ENCODE measurements at places on chromosomes 1 and 21.

DNA sequence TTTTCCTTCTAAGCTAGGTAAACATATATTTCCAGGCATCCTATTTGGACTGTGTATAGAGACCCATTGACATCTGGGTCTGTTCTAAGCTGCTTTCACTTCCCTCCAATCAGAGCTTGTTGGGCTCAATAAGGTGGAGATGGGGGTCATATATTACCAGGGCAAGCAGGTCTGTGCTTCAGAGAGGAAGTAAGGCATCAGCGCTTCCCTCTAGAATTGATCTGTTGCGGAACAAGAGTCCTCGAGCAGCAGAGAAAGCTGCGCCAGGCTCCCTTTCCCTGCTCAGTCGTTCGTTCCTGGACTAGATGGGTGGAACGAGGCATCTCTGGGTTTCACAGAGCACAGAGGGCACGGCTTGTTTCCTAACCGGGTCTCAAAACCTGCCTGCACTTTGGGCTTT lies 63.5 kb downstream of the DISC1 start:
- no peak for DNase-seq

DNA sequence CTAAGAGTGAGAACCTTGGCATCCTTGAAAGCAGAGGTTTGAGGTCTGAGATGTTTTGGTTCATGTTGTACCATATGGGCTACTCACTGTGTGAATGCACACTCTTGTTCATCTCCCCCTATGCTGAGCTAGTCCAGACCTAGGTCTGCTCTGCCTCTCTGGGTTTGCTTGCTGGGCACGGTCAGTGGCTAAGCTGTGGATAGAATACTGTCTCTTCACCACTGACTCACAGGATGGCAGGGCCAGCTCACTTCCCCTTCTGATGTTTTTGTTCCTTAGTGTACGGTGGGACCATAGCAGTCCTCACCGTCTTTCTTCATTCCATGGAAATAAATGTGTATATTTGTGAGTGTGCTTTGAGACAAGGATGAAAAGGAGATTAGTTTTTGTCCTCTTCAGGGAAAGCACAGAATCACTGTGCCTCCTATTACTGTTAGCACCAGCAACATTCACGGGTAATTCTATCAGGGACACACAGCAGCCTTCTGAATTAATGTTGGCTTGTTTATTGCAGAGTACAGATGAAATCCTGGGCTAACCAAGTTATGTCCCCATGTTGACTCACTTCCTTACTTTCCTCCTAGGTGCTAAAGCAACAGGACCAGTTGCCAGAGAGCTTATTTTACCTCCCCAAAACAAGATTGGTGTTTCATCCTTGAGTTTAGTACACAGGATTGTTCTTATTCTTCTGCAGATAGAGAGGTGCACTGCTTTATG lies 56.9 kb upstream of the IVNS1ABP start:
- DNase-seq = no peak

- no peak for DNase-seq
Observed at GRCh38 chr1:16351456-16351993, 755 bp downstream of the FBXO42 start.

DNA sequence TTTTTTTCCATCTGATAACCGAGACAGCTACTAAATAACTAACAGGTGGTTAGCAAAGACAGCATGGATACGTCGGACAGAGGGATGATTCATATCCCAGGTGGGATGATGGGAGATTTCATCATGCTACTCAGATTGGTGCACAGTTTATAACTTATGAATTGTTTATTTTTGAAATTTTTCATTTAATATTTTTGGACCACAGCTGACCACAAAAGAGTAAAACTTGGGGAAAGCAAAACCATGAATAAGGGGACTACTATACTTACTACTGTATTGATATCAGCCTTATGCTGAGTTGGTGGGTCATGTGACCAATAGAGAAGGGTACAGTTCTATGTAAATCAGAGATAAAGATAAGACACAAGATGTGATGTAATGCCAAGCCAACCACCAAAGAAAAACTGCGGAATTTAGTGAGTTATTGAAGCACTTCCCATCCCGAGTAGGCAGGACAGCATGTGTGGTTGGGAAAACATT lies 248.1 kb upstream of the C1orf105 start:
- no peak for DNase-seq

DNA sequence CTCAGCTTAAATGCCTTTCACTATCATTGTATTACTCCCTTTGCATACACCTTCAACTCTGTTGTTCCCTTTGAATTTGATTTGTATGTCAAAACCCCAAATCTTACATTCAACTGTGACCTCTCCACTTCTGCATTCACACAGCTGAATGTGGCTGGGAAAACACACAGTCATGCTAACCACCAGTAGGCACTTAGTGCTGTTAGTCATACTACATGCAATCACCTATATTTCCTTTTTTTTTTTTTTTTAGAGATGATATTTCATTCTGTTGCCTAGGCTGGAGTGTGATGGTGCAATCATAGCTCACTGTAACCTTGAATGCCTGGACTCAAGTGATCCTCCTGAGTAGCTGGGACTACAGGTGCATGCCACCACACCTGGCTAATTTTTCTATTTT lies 16.2 kb downstream of the BTBD8 start:
- DNase-seq = no peak

DNA sequence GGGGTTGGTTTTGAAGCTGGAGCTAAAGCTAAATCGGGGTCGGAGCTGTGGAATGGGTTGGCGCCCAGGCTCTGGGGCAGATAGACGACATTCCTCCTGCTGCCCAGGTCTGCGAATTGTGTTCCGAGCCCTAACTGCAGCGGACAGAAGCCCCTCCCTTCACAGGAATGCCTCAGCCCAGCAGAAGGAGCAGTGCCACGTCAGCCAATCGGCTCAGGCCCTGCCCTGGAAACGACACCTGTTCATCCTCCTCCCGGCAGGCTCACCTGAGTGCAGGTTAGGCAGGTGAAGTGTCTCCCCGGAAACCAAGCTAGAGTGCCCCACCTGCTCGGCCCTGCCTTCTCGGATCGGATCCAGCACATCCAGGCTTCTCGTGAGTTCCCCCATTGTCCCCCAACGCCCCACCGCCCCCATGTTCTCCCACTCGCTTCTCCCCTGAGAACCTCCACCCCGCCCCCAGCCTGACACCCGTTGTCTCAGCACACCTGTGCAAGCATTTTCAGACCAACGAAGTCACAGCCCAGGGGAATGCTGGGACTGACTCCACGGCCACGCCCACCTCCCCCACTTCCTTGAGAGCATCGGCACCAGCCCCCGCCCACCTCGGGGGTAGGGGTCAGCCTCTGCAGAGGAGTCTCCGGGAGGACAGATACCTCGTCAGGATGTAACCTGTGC lies 775 bp downstream of the TMEM125 start:
- DNase-seq = no peak

DNA sequence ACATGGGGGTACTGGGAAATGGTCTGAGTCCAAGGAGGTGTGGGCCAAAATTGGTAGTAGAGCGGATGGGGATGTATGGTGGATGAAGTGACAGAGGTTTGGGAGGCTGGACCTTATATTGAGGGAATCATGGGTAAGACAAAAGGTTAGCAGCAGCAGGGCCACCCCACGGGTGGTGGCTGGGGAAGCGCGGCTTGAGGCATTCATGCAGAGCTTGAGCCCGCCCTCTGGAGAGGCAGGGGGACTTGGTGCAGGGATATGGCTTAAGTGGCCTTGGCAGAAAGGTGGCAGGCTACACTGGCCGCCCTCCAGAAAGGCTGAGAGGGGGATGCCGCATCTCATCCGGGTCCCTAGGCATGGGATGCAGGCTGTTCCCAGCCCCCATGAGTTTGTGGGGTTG lies 31.5 kb downstream of the HMGB4 start:
- no peak for DNase-seq
